HFF-Myc (cell line): ENCODE measurements at places on chromosomes 4 and X.

- DNase-seq = no peak
Measured at GRCh38 chrX:110268886-110269285, 49.0 kb downstream of the AMMECR1 start.

DNA sequence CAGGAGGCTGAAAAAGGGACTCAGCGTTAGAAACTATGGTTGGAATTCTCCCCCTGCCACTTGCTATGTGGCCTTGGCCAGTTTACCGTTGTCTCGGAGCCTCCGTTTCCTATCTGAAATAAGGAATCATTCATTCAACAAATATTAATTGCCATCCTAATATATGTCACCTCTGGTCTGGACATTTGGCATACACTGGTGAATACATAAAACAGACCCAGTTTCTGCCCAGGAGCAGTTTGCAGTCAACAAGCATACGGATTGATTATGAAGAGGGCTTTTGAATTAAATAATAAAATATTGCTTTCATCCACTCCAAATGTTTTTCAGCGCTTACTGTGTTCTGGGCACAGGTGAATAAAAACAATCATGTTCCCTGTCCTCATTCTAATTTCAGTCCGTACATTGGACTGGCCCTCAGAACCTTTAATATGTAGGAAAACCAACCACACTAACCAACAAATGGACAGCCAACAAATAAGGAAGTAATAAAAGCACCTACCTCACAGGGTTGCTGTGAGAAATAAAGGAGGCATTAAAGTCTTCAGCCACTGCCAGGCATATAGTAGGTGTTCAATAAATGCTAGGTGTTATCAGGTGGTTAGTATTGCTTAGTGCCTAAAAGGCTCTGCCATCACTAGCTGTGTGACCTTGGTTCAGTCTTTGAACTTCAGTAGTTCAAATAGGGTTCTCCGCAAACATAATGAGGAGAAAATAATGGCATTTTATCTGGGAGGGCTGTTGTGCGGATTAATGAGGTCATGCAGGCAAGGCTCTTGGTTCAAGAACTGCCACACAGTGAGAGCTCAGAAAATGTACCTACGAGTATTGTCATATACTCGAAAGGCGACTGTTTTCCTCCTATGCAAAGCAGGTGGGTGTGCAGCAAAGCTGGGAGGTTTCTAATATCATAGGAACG is 7.3 kb upstream of the GSX2 start:
- DNase-seq = no peak

GRCh38 chrX:39384996-39385395 is 583.7 kb downstream of the MID1IP1 start:
- DNase-seq = no peak

DNA sequence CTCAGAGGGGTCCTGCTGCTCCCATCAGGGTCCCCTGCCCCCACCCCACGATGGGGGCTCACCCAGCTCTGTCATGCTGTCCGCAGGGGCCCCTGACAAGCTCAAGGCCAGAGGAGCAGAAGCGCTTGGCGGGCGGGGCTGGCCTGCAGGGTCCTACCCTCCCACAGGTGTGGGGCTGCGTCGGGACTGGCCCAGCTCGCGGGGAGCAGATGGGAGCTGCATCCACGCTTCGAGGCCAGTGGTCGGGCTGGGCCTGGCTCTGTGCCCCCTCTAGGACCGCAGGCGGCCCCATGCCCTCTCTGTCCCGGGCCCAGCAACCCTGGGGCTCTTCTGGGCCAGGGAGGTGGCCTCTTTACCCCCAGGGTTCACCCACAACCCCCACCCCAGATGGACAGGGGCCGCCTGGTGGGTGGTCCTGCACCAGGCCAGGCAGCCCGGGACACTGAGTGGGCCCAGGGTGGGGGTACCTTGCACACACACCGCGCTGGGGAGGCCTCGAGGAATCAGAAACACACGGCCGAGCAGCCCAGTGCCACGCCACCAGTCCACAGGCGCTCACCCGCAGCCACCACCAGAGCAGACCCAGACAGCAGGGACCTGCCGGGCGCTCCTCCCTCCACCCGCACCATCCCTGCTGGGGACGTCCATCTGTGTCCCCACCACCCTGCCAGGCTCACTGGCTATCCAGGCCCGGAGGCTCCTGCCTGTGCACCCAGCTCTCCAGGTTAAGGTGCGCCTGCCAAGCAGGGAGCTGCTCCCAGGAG is 30.0 kb downstream of the TACC3 start:
- no peak for DNase-seq

DNA sequence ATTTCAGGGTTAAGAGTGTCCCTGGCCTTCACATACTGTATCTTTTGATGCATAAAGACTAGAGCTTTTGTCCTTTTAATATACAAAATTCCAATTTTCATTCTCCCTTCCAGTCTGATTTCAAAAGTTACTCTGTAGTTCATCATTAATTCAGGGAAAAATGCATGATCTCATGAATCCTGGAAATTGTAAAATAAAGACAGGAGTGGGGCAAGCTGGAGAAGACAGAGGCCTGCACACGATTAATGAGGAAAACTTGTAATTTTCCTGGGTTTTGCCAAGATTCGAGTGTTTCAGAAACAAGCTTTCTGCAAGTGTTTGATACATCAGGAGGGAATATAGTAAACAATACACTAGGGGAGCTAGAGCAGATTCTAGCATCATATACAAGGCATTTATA is 947.9 kb downstream of the FAT4 start:
- DNase-seq = no peak

- DNase-seq = peak; percentile 20
Measured at GRCh38 chrX:110734894-110735541, 60.6 kb downstream of the CHRDL1 start.

GRCh38 chrX:127138218-127138617 is 318.7 kb downstream of the PRR32 start:
- no peak for DNase-seq

DNA sequence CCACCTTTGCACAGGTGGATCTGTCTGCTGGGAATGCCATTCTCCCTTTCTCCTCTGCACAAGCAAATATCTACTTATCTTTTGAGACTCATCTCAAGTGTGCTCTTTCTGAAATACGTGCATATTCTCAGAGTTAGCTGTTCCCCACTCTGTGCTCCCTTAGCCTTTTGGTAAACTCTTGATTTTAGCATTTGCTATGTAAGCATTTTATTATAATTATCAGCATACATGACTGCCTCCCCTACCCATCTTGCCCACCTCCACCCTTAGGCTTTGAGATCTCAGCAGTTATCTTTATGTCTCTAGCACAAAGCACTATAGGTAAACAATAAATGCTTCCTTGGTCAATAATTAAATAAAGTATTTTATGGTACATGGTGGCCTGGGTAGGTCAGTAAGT is 11.5 kb downstream of the DRP2 start:
- no peak for DNase-seq

- no peak for DNase-seq
Measured at GRCh38 chr4:6687947-6688878, 5.5 kb upstream of the S100P start.
